ENCODE measurements at places on chromosomes 7 and 10. TPM values are rescaled to one million over a fixed set of nuclear protein-coding genes. Genes with fewer than 3 reads are reported as not detected.

JAKMIP3 gene
- 1.0 TPM for total RNA-seq

ZPBP gene
- not detected for total RNA-seq

- no peak for DNase-seq
These were observed 165.0 kb upstream of the GPR26 start for GRCh38 chr10:123501148-123501547.

- DNase-seq = no peak
These were observed 127.6 kb upstream of the CHST15 start for GRCh38 chr10:124220971-124221355.

DNA sequence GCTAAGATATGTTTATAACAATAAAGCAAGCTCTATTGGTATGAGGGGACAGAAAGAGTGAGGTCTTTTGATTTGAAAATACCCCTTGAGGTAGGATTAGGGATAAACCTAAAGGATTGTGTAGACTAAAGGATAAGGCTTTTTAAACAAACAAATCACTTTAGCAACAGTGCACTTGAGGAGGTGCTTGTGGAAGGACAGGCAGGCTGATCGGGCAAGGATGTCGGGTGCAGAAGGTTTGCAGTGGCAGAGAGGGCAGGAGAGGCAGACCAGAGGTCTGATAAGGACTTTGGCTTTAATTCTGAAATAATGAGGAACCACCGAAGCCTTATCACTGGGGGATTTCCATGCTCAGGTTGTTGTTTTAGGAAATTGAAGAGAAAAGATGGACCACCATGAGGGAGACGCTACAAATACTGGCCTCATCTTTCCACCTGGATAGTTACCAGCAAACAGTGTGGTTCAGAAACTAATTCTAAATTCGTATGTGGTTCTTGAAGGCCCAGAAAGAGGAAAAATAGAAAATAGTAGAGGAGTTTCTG lies 119.5 kb upstream of the KLF6 start:
- DNase-seq = no peak

GRCh38 chr10:101550965-101551364 lies 37.1 kb downstream of the POLL start:
- DNase-seq = no peak

Measured in heart left ventricle (tissue), 16 donors.